ENCODE measurements at places on chromosomes 5 and 9.

GRCh38 chr9:4663956-4664355 lies 1.9 kb downstream of the PLPP6 start:
- DNase-seq, result no peak

DNA sequence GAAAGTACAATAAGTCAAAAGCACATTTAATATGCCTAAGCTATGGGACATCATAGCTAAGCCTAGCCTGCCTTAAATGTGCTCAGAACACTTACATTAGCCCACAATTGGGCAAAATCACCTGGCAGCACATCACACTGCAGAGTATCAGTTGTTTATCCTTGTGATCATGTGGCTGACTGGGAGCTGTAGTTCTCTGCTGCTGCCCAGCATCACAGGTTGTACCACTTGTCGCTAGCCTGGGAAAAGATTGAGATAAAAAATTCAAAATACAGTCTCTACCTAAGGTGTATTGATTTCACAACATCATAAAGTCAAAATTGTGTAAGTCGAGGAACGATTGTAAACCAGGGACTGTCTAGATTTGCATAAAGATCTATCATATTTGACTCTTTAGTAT lies 58.6 kb downstream of the CAMK4 start:
- no peak for DNase-seq

DNA sequence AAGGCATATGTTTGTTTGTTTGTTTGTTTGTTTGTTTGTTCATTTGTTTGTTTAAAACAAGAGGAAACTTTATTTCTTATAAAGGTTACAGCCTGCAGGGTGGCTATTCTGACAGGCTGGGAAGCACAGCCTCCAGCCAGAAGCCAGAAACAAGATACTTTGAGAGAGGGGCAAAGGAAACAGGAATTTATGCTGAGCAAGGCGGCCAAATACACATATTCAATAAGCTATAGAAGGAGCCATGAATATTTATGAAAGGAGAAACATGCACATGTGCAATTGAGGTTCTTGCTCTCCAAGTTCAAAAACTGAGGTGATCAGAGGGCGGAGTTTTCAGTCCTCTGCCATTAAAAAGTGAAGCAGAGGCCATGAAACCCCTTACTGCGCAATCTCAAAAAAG lies 19.6 kb downstream of the KLHL3 start:
- no peak for DNase-seq

DNA sequence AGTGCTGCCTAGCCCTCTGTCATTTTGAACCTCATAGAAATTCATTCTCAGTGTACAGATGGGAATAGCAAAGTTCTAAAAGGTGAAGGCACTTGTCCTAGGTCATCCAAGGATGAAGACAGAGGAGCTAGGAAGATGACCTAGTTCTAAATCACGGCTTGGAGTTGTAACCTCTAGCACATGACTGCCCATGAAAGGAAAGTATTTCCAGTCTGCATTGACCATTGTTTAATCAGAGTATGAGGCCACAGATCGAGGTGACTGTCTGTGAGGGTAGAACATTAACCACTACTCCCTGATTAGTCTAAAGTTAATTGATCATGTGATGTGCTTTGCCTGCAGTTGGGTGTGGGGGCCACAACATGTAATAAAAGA lies 674 bp upstream of the TNFSF15 start:
- no peak for DNase-seq

DNA sequence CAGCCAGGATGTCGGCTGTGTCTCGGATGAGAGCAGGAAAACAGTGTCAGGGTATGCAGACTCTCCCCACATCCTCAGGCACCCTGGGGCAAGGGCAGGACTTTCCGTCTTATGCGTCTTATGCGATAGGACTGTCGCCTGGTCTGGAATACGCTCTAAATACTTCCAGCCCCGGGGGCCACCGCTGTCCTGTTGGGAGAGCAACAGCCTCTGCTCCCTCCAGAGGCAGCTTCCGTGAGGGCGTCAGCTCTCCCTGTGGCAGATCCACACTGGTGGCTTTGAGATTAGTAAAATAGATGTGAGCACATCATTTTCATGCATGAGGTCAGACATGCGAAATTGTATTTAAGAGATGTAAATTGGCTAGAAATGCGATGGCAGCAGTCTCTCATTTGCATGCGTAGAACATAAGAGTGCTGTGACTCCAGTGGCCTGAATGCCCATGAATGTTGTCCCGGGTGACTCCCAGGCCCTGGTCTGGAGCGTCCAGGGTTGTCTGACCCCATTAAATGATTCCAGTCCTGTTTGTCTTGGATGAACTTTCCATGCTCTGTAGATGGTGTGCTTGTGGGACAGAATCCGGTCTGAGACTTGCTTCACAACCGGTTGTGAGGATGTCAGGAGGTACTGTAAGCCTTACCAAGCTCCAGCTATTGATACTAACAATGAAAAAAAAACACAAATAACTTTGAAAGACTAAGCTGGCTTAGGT lies 228.2 kb downstream of the SYK start:
- DNase-seq, result no peak

GRCh38 chr5:43232943-43233833 lies 41.2 kb downstream of the NIM1K start:
- DNase-seq, result no peak

DNA sequence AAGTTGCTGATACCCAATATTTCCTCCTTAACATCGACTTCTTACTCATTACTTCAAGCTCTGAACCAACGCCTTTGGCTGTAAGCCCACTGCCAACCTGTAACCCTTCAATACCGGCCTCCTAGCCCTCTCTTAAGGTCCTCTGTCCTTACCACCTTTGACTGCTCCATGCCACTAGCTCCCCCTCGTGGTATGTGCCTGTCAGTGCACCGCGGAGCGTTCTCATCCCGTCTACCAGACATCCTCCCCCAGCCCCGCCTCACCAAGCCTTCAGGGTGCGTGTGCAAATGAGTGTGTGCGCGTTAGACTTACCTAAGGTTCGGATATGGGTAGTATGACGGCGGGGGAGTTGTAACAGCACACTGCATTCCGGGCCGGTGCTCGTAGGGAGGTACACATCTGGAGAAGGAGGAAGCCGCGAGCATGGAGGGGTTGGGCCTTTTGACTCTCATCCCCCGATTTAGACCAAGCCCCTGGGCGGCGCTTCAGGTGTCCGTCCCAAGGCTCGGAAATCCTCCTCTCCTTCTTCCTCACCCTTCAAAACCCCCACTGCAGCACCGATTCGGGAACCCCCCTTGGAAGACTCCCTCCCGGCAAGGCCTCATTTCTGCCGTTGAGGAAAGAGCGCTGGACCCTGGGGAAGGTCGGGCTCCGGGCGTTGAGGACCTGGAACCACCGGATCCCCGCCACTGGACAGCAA lies 2.8 kb upstream of the MYORG start:
- DNase-seq, result peak; percentile 77

GRCh38 chr5:158499892-158500418 lies 599.8 kb downstream of the EBF1 start:
- DNase-seq, result no peak

DNA sequence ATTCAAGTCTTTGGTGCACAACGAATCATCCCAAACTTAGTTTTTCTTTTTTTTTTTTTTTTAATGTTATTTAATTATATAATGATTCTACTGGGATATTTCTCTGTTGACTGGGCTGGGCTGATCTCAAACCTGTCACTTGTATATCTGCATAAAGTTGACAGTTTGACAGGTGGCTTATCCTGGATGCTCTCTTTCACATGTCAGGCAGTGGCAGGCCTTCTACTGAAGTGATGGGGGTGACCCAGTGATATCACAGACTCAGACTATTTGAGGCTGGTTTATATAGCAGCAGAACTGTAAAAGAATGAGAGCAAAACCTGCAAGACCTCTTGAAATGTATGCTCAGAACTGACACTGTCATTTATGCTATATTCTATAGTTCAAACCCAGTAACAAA lies 1813.5 kb upstream of the CDH6 start:
- no peak for DNase-seq
